ENCODE measurements at places on chromosomes 12 and 14.
A peak's percentile ranks its signal among the peaks of the same experiment; 100 is the strongest.

DNA sequence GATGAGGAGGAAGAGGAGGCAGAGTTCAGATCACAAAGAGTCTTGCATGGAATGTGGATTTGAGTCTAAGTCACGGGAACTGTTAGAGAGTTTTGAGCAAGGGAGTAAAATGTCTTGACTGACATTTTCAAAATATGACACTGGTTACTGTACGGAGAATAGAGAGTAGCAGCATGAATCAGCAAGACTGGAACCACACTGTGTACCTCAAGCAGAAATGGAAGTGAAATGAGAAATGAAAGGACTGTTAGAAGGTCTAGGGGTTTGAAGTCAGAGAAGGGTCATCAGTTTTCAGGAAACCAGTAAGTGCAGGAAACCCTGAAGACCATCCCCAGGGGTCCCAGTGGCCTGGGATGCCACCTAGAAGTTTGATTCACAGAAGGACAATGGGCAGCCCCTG, 236.3 kb downstream of the GALC start:
- DNase-seq = peak; percentile 13

- DNase-seq = peak; percentile 58
These were observed 441 bp downstream of the RAB5B start for GRCh38 chr12:55974308-55974730.

DNA sequence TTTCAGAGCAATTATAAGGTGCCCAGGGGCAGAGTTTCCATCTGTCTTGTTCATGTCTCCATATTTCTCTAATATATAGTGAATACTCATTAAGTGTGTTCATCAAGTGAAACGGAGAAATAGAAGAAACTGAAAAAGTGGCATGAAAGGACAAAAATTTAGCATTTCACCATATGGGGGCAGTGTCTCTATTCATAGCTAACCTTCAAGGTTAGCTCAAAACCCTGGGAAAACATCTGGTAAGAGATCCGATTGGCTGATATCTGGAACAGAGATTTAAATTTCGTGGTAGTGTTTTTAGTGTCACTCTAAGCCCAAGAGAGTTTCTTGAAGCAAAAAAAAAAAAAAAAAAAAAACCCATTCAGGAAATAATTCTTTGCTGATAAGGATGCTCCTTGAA, 367.5 kb downstream of the DAD1 start:
- peak; percentile 29 for DNase-seq

- no peak for DNase-seq
These were observed 966.9 kb downstream of the NRXN3 start for GRCh38 chr14:79137045-79137430.

DNA sequence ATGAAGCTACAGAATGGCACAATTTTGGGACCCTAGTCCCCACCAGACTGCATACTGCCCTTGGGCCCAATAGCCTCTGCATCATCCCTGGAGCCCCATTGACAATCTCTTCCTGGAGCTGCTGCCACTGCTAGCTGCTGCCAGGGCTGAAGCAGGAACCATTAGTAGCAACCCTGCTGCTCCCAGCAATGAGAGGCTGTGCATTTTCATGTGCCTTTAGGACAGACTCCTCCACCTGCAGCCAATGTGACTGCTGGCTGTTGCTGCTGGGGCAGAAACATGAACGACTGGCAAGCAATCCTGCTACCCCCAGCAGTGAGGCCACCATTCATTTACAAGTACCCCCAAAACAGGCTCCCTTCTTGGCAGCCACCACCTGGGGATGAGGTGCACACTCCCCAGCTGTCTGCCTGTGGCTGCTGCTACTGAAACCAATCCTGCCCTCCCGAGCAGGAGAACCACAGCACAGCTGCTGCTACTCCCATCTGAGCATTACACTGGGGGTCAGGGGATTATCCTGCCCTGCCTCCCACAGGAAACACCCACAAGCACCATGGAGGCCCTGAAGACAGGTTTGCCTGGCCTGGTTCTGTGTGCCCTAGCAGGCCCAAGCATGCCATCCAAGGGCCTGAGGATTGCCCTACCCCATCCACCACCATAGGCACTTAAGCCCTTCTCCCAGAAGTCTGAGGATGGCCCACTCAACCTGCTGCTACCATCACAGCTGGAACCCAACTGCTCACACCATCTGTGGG, 181.0 kb downstream of the MYRFL start:
- DNase-seq = no peak

DNA sequence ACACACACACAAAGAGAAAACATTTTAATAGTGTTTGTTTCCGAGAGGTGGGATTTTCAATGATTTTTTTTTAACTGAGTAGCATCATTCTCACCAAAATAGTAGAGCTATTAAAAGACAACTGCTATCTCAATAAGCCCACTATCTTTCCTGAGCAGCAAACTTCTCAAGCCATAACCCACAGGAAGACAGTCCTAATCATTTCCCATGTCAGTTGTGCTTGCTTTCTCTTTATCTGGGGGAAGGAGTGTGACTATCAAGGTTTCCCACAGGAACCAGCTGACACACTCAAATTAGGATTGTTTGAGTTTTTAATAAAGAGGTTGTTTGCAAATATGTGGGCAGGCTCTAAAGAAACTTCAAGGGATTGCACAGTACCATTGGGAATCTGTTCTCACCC, 4.9 kb upstream of the MAX start:
- peak; percentile 75 for DNase-seq

- DNase-seq = no peak
These were observed 53.4 kb downstream of the METTL25 start for GRCh38 chr12:82411546-82412230.

DNA sequence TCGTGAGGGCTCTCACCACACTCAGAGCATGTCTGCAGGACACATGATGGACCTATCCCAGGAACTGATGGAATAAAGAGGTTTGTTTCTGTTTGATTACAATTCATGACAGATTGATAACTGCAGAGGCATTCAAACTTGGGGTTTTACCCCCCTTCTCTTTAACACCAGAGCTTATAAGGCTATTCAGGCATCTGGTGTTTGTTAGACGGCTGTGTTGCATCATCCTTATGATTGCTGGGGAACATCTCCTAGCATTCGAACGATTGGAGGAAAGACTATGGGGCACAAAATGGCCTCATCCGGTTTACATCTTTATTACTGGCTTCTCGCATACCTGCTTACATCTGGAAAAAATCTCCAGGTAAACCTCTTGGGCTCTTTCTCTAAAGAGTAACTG, 191.8 kb downstream of the MSRB3 start:
- DNase-seq = no peak

DNA sequence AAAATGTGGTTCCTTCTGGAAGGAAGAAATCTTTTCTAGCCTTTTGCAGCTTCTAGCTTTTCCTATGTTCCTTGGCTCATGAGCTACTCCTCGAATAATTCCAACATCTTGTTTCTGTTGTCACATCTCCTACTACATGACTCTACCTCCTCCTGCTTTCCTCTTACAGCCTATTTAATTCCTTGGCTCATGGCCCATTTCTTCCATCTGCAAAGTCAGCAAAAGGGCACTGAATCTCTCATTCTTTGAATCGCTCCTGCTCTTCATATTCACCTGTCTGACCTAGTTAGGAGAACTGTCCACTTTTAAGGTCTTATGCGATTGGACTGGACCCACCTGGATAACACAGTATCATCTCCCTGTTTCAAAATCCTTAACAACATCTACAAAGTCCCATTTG, 15.8 kb downstream of the PRKD1 start:
- no peak for DNase-seq

DNA sequence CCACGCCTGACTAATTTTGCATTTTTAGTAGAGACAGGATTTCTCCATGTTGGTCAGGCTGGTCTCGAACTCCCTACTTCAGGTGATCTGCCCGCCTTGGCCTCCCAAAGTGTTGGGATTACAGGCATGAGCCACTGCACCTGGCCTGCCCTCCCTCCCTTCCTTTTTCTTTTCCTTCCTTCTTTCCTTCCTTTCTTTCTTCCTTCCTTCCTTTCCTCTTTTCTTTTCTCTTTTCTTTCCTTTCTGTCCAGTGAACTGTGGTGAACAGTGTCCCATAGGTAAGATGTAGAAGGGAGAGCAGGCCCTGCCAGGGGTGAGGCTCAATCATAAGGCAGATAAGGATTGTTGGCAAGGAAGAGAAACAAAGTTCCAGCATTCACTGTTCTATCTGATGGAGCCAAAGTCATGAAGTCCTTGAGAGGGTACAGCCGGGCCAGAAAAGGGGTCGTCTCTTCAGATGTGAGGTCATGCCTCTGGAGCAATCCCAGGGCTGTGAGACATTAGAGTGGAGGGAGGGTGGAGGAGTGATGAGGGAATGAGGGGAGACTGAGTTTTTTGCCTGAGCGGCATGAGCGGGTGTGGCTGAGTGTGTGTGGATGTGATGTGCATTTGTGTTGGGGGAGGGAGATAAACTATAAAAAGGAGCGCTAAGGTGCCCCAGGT, 4.2 kb upstream of the MLF2 start:
- no peak for DNase-seq

GRCh38 chr12:38587594-38587993, 271.0 kb downstream of the ALG10B start:
- peak; percentile 33 for DNase-seq

DNA sequence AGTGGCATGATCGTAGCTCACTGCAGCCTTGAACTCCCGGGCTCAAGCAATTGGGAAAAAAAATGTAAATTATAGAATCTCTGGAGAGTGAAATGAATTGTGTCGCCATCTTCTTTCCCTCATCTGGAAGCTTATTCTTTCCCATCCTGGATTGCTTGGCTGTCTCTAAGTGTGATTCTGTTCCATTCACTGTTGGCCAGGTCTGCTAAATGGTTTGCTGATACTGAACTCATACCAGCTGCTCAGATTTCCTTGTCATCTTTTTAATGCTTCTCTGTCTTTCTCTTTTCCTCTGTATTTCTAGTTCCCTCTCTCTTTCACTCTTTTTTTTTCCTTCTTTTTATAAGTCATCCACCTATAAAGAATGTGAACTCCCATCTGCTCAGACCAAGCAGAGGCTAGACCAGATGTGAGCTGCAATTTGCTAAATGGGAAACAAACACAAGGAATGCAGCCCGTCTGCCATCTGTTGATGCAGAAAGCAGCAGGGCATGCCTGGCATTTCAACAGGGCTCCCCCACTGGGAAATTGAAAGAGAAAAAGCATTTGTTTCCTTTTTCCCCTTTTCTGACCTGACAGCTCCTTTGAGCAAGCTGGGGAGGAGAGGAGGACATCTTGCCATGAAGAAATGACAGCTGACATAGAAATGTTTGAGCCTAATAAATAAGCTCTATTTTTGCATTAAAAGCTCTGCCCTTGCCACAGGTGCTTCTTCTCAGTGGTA, 1823.6 kb upstream of the FLRT2 start:
- no peak for DNase-seq

- DNase-seq = peak; percentile 25
These were observed 53.1 kb downstream of the RFLNA start for GRCh38 chr12:124347805-124348658.

DNA sequence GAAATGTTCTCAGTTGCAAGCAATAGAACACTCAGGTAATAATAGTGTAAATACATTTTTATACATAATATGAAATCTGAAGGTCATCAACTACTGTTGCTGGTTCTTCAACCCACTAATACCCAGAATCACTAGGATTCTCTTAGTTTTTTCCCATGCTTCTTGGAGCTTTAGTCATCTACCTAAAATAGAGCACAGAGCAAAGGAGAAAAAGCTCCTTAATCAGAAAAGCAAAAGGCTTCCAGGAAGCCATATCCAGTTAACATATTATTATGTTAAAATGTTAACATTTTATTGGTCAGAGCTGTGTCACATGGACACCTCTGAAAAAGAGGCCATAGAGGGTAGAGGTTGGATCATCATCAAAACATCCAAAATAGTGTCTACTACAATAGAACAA, 57.0 kb downstream of the CCER1 start:
- no peak for DNase-seq

DNA sequence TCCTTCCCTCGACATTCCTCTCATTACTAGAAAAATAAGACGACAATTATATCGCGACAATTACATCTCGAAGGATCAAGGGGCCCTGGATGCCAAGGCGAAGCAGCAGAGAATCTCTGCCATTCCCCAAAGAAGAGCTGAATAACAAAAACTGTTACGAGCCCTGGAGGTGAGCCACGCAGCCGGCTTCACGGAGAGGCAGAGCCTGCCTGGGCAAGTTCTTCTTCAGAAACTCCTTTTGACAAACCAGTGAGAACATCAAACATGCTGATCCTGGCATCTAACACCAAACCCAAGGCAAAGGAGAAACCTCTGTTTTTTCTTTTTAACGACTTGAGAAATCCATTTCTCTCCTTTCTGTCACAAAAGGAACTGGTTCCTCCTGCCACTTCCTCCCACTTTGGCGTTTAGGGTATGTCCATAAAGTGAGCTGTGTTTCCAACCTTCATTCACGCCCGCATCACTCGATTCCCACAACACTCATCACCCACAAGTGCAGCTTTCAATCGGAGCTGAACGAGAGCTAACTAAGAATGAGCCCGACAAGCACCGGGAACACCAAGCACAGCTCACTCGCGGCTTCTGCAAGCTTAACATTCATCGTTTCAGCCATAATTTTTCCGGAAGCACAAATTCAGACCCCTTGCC, 21.5 kb downstream of the CCDC88C start:
- no peak for DNase-seq

DNA sequence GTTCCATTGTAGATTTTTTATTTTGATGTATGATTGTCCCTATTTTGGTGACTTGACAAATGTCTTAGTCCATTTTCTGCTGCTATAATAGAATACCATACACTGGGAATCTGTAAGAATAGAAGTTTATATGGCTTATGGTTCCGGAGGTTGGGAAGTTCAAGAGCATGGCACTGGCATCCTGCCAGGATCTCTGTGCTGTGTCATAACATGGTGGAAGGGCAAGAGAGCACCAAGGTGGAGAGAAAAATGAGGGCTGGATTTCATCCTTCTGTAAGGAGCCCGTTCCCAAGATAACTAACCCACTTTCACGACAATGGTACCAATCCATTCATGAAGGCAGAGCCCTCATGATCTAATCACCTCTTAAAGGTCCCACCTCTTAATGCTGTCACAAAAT, 176.7 kb downstream of the TMEM132D start:
- no peak for DNase-seq

- peak; percentile 89 for DNase-seq
These were observed 1.7 kb upstream of the SPATS2 start for GRCh38 chr12:49365542-49365941.

- peak; percentile 20 for DNase-seq
These were observed 710.6 kb upstream of the TMEM132C start for GRCh38 chr12:127556231-127556886.

GRCh38 chr12:15688202-15688736, 100.9 kb downstream of the EPS8 start:
- DNase-seq = peak; percentile 88

All from OCI-M1 (cell line).